ENCODE measurements at places on chromosomes 2 and 18.

- DNase-seq: no peak
Measured at GRCh38 chr2:175676813-175677212, 325.3 kb downstream of the LNPK start.

GRCh38 chr2:52818958-52819357, 948.6 kb upstream of the CHAC2 start:
- no peak for DNase-seq

- no peak for DNase-seq
Measured at GRCh38 chr2:109248590-109248989, 119.6 kb downstream of the SH3RF3 start.

DNA sequence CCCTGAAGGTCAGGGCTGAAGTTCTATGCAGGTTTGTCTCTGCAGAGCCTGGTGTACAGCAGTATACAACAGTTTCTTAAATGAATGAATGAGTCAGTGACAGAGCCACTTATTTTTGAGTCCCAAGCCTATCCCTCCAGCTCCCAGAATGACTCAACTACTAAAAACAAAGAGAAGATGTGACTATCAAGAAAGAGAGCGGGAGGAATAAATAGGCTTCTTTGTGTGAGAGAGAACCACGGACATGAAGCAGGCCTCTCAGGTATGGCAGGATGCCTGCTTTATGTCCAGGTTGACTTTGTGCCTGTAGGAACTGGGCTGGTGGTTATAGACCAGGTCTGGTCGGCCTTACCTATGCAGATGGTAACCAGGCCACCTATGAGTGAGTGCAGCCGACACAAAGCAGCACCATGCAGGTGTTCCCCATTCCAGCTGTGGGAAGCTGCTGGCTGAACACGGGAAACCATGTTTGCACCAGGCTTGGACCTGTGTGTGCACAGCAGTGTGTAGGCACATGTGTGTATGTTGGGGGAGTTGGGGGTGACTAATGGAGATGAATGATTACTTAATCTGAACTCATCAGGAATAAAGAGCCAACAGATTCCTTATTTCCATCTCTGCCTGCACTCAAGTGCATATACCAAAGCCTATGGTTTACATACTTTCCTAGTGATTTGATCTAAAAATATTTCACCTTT, 171.0 kb downstream of the OSR1 start:
- DNase-seq: no peak

DNA sequence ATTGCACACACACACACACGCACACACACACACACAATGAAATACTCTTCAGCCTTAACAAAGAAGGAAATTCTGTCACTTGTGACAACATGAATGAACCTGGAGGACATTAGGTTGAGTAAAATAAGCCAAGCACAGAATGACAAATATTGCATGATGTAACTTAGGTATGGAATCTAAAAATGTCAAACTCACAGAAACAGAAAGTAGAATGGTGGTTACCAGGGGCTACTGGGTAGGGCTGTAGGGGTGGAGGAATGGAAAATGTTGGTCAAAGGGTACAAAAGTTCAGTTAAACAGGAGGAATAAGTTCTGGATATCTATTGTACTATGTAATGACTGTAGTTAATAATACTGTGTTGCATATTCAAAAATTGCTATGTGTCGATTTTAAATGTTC, 29.5 kb downstream of the SCN2A start:
- DNase-seq: no peak

- no peak for DNase-seq
Measured at GRCh38 chr2:46718784-46719183, 196.8 kb downstream of the MCFD2 start.

DNA sequence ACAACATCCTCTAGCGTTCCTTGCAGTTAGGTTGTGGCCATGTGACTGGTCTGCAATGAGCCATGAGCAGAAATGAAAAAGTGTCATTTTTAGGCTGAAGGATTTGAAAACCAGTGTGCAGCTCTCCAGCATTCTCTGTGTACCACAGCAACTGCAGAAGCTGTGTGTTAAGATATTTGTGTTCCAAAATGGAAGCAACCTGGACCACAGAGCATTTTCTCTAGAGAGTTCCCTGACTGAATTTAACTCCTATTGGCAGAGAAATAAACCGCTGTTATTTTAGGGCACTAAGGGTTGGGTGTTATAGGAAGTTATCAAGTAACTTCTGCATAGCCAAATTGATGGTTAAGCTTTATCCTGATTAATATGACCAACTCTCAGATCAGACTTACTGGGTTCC, 257.2 kb upstream of the THUMPD2 start:
- DNase-seq: no peak

DNA sequence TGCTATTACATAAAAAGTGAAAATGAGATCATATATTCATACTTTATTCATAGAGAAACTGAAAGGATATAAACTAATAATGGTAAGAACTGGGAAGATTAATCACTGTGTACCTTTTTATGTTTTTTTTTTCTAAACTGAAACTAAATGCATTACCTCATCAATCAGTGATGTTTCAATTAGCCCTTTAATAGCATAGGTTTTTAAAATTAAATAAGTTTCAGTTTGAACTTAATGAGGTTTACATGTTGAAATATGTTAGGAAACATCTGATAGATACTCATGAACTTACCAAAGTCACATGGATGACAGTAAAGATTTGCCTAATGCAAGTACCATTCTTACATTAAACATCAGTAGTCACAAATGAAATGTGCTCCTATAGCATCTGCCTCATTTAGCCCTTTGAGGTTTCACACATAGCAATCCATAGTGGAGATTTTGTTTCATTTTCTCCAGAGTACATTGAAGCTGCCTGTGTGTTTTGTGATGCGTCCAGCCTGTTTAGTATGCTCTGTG, 8.9 kb downstream of the MAPRE2 start:
- no peak for DNase-seq

DNA sequence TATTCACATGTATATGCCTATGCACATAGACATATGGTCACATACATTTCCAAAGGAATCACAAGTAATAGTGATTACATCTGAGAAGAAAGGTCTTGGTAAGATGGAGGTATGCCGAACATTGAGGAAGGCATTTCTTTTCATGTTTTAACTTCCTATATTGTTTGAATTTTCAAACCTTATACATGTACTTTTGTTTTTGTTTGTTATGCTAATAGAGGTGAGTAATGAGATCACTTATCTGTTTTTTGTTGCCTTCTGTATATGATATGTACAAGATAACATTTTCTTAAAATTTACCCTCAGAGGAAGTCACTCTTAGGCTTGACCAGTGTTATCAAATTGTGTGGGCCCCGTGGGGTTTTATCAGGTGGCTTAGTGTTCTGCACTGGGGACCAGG, 166.5 kb upstream of the OTX1 start:
- no peak for DNase-seq

GRCh38 chr18:814300-815084, 2.5 kb upstream of the YES1 start:
- DNase-seq: no peak

DNA sequence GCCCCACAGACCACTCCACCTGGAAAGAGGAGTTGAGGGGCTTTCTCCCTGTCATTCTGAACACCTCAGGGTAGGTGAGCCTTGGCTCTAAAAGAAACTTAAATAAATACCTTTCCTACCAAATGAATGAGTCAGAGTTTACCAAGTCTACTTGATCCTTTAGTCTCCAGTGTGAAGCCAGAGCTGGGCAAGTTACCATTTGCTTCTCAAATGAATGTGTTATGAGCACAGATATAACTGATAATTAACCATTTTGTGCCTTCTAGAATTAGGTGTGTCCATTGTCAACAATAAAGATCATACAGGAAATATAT, 347.7 kb downstream of the KIAA1328 start:
- no peak for DNase-seq

DNA sequence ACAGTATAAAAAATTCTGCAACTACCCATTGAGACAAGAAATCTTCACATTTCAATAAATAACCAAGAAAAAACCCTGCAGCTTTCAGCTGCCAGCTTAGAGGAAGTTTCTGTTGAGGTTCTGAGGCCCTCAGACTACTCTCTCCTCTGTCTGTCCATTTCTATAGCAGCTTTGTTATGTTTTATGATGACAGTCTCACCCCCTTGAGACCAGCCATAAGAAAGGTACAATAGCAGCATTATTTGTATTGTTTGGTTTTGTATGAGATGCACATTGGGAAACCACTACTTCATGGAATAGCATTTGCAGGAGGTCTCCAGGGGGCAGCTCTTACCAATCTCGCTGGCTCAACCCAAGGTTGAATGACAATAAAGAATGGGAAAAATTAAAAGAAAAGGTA, 334.6 kb upstream of the VRK2 start:
- DNase-seq: no peak

- no peak for DNase-seq
Measured at GRCh38 chr2:133240491-133241223, 327.6 kb downstream of the NCKAP5 start.

DNA sequence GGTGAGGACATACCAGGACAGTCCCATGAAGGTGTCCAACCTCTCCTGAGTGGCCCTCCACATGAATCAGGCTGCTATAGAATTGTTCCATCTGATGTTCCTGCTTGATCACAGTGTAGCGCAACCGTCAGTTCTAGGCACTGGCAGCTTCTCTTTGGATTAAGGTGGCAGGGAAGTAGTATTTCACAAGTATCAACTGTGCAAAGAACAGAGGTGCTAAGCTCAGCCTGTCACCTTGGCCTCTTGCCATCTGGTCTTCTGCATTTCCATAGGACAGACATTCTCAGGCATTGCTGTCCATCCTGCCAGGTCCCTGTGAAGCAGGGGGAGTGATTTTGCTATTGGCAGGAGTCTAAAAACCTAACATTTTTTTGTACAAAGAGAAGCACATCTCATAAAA, 182.2 kb upstream of the EPAS1 start:
- DNase-seq: no peak

- DNase-seq: no peak
Measured at GRCh38 chr18:59897321-59897954, 2.4 kb upstream of the PMAIP1 start.

- no peak for DNase-seq
Measured at GRCh38 chr18:79879566-79879965, 71.9 kb downstream of the SLC66A2 start.

- no peak for DNase-seq
Measured at GRCh38 chr18:32122039-32122438, 30.4 kb downstream of the RNF138 start.

DNA sequence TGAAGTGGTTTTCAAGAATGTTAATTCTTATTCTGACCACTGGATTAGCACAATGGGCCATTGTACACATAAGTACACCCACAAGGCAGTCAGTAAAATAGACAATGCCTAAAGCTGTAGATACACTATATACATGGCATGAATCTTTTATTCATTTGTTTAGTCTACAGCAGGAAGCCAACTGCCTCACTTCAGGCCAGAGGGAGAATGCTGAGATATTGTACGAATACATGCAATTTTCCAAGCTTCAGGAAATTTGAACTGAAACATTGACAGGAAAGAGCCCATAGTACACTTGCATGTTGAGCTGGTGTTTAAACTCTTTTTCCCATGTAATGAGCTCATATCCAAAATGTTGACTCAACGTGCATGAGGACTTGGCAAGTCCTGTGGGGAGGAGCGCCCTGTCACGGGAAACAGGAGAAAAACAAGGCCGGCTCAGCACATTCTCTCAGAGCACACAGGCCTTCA, 111.6 kb upstream of the CYP1B1 start:
- no peak for DNase-seq

GRCh38 chr18:75087119-75088020, 121.6 kb downstream of the PTGR3 start:
- no peak for DNase-seq

DNA sequence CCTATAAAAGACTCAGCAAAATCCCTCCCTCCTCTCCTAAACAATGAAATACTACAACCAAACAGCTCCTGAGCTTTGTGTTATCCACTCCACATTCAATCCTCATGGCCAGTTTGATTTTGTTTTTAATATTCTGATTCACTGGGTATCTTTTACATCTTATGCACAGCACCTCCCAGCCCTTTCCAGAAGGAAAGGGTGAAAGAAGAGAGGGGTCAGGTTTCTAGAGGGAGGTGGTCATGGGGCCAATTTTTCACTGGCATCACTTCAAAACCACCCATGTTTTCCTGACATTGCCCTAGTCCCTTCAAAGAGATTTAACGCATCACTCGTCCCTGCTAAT, 315.6 kb downstream of the LPIN1 start:
- DNase-seq: no peak

DNA sequence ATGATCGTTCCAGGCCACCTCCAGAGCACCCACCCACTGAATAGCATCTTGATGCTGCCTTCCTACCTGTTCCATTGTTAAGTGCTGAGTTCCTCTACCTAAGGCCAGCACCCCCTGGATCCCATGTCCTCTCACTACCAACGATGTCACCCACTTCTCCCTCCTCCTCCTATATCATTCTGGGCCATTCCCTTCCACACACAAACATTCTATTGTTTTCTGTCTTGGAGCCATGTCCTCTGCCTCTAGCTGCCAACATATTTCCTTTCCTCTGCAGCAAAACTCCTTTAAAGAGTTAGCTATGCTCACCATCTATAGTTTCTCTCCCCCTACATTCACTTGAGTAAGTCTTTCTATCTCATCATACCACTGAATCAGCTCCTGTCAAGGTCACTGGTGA, 64.0 kb upstream of the ACKR3 start:
- DNase-seq: no peak

GRCh38 chr2:216651351-216651881, 18.2 kb downstream of the IGFBP2 start:
- no peak for DNase-seq

- DNase-seq: no peak
Measured at GRCh38 chr2:224918626-224919471, 123.4 kb downstream of the DOCK10 start.

DNA sequence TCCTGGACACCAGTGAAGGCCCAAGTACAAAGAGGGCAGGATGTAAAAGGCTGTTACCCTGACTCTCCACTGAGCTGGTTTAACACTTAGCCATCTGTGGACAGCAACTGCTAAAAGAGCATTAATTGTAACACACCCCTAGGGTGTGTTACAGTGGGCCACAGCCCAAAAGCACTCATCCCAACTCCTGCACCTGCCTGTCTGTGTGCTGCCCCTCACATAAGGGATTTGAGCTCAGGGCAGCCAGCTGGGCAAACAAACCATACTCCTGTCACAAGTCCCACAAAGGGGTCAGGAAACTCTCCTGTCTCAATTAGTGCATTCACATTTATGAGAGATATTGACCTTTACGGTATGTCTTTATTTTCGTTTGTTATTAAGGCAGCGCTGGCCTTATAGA, 833.1 kb upstream of the NXPH2 start:
- no peak for DNase-seq

- no peak for DNase-seq
Measured at GRCh38 chr2:43230951-43231827, 4.8 kb upstream of the ZFP36L2 start.

GRCh38 chr2:101949304-101949703, 42.5 kb upstream of the IL1R2 start:
- no peak for DNase-seq

DNA sequence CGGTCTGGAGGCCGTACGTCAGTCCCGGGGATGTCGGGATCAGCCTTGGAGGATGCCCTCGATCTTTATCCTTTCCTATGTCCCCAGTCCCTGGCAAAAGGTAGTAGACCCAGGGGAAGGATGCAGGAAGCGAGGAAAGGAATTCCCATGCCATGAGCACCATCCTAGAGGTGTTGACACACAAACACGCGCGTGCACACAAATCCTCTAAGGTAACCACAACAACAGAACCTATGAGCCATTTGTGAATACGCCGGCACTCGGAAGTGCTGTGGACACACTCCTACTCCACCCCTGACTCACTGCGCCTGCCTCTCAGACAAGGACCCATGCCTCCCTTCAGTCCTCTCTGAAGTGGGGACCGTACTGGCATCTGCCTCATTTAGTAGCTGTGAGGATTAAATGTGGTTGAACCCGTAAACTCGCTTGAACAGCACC, 11.3 kb upstream of the MLPH start:
- DNase-seq: no peak

GRCh38 chr2:122236152-122236874, 480.9 kb downstream of the TSN start:
- DNase-seq: peak; percentile 64

- no peak for DNase-seq
Measured at GRCh38 chr2:2800697-2801096, 469.6 kb upstream of the MYT1L start.
